Activated CD8-positive, alpha-beta memory T cell treated with anti-CD3 and anti-CD28 coated beads, Interleukin-2, amount 50 U/mL, for 4 hours (primary cell): ENCODE measurements at places on chromosomes 11 and 22.

- no peak for DNase-seq
Observed at GRCh38 chr11:26649884-26650283, 72.0 kb downstream of the SLC5A12 start.

DNA sequence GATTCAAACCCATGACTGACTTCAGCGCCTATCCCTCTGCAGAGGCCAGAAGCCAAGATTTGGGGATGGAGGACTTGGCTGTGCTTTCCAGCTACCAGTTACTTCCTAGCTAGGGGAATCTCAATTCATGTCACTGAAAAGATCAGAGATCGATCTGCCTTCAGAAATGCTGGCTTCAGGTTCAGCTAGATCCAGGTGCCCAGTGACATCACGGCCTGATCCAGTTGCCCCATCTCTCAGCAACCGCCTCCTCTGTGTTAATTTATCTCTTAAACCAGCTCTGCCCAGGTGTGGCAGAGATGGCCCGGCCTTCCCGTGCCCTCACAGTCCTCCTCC lies 24.2 kb downstream of the CYTH4 start:
- DNase-seq, result no peak

DNA sequence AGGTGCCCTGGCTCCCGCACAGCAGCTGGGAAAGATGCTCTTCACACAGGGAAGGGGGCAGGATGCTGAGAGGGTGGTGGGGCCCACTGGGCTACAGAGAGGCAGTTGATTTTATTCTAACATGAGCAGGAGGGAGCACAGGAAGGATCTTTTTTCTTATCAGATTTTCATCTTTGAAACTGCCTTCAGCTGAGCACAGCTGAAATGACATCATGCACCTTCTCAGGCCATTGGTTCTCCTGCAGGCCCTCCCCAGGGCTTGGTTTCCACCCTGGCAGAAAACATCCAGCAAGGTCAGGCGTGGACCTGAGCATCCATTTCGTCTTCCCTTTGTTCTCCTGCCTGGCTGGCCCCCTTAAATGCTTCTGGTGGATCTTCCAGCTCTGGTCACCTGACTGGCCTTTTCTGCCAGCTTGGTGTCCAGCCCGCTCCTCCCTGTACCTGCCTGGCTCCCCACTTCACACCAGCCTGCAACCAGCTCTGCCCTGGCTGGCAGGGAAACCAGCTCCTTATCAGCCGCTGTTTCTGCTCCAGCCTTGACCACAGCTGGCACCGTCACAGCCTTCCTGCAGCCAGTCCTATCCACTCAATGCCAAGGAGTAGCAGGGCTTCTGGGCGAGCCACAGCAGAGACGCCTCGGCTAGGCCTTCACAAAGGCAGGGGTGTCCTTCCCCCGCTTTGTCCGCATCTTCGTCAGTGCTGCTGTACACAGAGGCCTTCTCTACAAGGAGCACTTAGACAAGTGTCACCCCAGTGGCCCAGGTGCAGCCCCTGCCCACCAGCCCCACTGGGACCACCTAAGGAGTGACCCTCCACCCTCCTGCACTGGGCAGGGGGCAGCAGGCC lies 36.5 kb downstream of the TOM1 start:
- DNase-seq, result no peak

DNA sequence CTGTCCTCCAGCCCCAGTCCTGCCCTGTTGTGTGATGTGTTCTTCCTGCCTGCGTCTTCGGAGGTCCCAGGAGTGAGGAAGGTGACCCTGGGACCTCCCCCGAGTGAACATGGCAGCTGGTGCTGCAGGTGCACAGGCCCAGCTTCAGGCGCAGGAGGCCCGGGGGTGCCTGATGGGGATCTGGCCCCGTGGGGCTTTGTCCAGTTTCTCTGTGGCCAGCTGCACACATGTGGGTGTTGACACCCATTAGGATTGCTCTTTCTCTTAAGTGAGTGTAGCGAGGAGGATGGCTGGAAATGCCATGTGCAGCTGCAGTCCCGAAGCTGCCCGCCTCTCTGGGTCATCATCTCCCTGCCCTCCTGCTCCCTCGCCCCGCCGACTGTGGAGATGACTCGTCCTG lies 1279.7 kb downstream of the BRD1 start:
- no peak for DNase-seq

DNA sequence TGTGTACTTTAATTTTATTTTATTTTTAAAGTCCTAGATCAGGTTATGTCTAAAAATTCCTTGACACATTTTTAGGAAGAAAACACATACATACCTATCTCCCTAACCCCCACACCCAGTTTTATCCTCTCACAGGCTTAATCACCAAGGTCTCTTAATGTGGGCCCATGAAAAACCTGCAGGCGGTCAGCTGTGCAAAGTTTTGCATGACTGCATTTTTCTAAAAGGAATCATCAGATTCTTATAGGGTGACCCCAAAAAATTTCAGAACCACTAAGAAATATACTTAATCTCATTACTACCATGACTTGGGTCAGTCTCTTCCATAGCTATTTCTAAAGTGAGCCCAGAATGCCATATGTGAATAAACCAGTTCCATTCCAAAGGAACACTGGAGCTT lies 19.8 kb downstream of the SAA1 start:
- no peak for DNase-seq

DNA sequence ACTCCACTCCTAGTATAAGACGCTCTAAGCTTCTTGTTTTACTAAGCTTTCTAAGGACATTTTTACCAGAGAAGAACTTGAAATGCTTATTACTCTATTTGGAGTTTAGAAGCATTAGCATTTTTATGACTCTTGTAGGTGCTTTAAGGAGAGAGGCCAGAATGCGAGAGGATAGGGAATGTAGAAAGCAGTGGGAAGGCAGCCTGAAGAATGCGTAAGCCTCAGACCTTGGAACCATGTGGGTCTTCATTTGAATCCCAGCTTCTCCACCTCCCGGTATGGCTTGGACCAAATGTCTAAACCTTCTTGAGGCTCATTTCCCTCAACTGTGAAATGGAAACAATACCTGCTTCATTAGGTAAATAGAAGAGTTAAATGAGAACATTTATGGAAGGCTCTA lies 60.0 kb upstream of the AMOTL1 start:
- no peak for DNase-seq

DNA sequence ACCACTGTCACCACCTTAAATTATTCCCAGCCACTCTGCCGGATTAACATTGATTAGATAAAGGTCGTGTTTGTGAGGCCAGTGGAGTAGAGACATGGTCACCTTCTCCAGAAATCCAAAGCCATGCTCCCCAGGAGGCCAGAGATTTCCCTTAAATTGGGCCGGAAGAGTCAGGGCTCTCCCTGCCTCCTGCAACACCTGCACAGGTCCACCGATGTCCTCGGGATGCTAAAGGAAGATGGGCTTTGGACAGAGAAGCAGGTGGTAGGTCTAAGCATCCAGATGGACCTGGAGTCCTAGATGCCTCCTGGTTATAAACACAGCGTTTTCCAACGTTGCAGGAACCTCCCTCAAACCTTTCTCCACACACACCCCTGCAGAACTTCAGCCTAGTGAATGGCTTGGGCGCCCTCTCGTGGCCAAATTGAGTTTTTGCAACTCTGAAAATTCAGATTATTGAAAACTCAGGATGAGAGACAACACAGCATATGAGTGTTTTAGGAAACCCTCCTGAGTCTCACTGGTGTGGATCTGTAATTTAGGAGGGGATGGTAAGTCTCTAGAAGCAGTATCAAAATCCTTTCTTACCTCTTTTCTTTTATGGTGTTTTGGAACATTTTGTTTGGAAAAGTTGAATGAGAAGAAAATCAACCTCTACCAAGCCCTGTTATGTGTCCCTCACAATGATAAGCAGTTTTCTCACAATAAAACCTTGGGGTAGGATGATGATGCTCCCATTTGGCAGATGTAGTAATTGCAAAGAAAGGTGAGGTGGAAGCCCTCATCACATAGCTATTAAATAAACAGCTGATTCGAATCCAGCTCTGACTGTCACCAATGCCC lies 109.6 kb downstream of the RRAS2 start:
- DNase-seq, result peak; percentile 69

DNA sequence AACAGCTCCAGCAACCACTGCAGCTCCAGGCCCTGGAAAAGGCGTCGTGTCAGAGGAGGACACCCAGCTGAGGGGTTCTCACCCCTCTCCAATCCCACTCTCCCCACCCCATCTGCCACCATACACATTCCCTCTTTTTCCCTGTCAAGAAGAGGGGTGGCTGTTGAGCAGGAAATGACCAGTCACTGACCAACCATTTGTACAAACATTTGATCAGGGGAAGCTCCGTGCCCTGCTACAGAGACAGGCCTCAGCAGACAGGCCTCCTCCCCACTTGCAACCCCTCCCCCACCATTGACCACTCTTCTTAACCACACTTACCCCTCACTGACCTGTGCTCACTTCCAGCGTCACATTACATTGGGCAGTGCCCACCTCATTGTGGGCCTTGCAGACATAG lies 2.3 kb upstream of the VSIG2 start:
- no peak for DNase-seq

DNA sequence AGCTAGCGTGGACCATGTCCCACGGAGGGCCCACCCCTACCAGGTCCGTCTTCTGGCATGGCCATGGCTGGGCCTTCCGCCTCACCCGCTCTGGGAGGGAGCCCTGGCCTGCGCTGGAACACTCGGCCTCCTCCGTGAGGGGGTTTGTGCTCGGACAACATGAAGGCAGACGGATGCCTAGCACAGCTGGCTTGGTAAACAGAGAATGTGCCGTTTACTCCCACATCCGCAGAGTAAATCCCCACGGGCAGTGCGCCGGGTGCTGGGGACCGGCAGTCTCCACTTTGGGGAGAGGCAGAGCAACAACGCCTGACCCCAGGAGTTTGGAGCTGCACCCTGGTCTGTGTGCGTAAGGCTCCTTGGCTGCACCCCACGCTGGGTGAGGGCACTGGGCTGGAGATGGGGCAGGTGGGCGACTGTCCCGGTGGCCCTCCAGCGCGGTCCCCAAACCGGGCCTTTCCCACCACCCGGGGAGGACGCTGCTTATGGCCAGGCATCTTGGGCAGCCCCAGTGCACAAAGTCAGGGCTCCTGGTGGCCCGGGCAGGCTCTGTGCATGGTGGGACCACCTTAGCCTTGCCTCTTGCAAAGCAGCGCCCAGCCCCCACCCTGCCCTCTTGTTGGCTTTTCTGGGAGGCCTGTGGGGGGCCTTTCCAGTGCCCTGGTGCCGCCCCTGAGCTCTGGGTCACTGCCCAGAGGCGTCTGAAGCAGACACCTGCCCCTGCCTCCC lies 30.7 kb upstream of the MUC5AC start:
- DNase-seq, result peak; percentile 10

DNA sequence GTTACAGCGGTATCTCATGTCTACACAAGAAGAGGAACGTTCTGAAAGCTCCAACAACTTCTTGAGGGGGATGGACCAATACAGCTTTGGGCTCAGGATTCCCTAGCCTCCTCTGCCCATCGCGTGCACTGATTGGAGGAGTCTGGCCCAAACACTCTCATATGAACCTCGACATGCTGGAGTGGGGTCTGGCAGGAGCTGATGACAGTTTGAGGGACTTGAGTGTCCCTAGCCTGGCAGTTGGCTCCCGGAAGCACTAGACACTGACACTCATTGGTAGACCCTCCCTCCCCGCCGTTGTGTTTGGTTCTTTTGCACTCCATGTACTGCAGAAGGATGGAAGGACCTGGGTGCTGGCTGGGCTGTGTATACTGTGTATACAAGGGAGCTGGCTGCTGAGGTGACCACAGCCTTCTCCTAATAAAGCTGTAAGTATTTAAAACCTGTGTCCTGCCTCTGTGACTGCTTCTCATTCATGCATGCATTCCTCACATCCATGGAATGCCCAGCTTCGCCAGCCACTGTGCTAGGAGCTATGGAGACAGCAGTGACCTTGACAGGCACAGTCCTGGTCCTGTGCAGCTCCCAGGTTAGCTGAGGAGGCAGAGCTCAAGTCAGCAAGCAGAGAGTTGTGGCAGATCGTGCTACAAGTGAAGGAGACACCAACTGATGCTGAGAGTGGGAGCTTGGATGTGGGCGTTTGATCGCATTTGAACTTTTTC lies 27.9 kb downstream of the ADAMTS15 start:
- DNase-seq, result no peak

DNA sequence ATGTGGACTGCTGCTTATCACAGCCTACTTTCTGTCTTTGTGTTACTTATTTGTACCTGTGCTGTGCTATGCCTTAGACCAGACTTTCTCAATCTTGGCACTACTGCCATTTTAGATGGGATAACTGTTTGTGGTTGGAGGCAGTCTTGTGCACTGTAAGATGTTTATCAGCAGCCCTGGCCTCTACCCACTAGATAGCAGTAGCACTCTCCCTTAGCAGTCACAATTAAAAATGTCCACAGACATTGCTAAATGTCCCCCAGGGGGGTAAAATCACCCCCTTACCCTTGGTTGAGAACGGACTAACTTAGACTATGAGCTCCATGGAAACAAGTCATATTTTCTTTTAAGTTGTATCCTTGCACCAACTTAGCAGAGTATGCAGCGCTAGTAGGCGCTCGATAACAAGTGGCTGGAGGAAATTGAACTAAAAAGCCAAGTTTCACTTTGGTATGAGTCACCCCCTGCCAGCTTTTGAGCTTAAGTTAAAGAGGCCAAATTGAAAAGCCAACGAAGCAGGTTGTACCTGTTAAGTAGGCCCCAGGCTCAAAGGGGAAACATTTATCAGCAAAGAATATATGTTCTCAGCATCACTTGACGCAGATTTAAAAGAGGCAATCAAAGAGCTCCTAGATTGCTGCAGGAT lies 304.8 kb upstream of the SORL1-AS1 start:
- no peak for DNase-seq

DNA sequence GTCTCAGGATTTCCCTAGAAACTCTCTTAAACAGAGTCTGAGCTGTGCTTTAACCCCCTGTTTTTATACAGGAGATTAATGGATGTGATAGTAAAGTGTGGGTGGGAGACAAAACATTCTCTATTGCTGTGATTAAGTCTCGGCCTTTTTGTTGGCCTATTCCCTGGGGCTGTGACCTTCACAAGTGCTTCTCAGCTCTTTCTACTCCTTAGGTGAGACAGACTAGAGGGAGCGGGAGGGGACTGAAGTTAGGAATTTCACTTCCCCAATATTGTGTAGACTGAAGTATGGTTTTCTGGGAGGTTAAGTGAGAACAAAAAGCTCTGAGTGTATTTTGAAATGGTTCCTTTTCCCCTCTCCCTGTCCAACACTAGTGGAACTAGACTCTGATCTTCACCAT lies 29.8 kb upstream of the OR8B8 start:
- no peak for DNase-seq

GRCh38 chr22:37244922-37245722 lies 1.1 kb upstream of the RAC2 start:
- no peak for DNase-seq

GRCh38 chr11:996681-997080 lies 39.8 kb downstream of the MUC6 start:
- no peak for DNase-seq

GRCh38 chr11:86695373-86695772 lies 23.0 kb upstream of the ME3 start:
- no peak for DNase-seq

- DNase-seq, result no peak
Observed at GRCh38 chr11:8025123-8025522, 38.0 kb downstream of the EIF3F start.

GRCh38 chr11:69825037-69825834 lies 6.0 kb upstream of the FGF3 start:
- no peak for DNase-seq

GRCh38 chr11:26753723-26754504 lies 32.1 kb upstream of the SLC5A12 start:
- DNase-seq, result no peak

- no peak for DNase-seq
Observed at GRCh38 chr11:1162138-1162475, 4.4 kb downstream of the MUC5AC start.
